ENCODE measurements at places on chromosomes 1 and 21. TPM values are rescaled to one million over a fixed set of nuclear protein-coding genes. Genes with fewer than 3 reads are reported as not detected.

GJA5 gene
- total RNA-seq = 0.58 TPM

IFI6 gene
- 62.2 TPM for total RNA-seq

NPR1 gene
- total RNA-seq = 2.2 TPM

DR1 gene
- total RNA-seq = 47.3 TPM

CYP2J2 gene
- 1.5 TPM for total RNA-seq

APCS gene
- not detected for total RNA-seq

PGLYRP3 gene
- total RNA-seq = 0.87 TPM

VAMP4 gene
- 10.2 TPM for total RNA-seq

LENEP gene
- total RNA-seq = 0.52 TPM

CLCA4 gene
- 0.10 TPM for total RNA-seq

RAP1A gene
- total RNA-seq = 58.0 TPM

HSD3B1 gene
- 10.3 TPM for total RNA-seq

GRCh38 chr1:19682257-19682656 lies 17.6 kb downstream of the HTR6 start:
- peaks cover 6% of the 10 kb centered on the region for H3K27me3 ChIP-seq
- H3K27ac ChIP-seq = no peak overlapping the region
- no peak for DNase-seq
- H3K36me3 ChIP-seq = no peaks in the 10 kb centered on the region
- no peaks in the 10 kb centered on the region for H3K4me1 ChIP-seq

DNA sequence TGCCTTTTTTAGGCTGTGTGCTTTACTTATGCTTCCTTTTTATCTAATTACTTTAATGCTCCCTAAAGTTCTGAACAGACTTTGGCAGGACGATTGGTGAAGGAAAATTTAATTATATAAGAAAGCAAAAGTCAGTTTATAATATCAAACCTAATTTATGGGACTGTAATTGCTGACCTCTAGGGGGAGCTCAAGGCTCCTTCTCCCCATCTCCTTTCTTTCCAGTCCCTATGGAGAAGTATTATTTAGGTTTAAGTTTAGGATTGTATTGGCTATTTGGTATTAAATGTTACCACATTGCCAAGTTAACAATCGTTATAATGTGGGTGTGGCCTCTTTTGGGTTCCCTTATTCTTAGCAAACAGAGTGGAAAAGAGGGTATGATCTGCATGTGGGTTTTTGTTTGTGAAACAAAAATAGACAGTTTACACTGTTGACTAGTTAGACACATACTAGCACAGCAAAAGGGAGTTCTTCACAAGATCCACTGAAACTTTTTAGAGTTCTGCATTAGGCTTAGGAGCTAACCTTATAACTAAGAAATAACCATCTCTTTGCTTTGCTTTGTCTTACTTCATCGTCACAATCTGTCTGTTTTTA lies 48.2 kb upstream of the TNFSF4 start:
- H3K36me3 ChIP-seq = peaks cover 6% of the 10 kb centered on the region
- no peaks in the 10 kb centered on the region for H3K4me1 ChIP-seq
- no peak for DNase-seq
- no peak overlapping the region for H3K4me3 ChIP-seq
- H3K27me3 ChIP-seq = no peaks in the 10 kb centered on the region
- no peak overlapping the region for H3K27ac ChIP-seq

DNA sequence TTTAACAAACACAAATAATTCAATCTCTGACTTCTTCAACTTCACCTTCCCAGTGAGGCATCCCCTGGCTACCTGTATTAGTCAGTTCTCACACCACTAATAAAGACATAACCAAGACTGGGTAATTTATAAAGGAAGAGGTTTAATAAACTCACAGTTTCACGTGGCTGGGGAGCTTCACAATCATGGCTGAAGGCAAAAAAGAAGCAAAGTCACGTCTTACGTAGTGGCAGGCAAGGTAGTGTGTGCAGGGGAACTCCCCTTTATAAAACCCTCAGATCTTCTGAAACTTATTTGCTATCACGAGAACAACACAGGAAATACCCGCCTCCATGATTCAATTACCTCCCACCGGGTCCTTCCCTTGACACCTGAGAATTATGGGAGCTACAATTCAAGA lies 478.5 kb downstream of the ADGRL2 start:
- H3K27ac ChIP-seq = no peak overlapping the region
- no peaks in the 10 kb centered on the region for H3K4me1 ChIP-seq
- H3K4me3 ChIP-seq = no peak overlapping the region
- no peak for DNase-seq
- no peaks in the 10 kb centered on the region for H3K36me3 ChIP-seq

- no peaks in the 10 kb centered on the region for H3K27me3 ChIP-seq
- no peak overlapping the region for H3K27ac ChIP-seq
- no peak for DNase-seq
- H3K4me3 ChIP-seq = no peak overlapping the region
- H3K4me1 ChIP-seq = no peaks in the 10 kb centered on the region
- peaks cover 57% of the 10 kb centered on the region for H3K36me3 ChIP-seq
Measured at GRCh38 chr1:231266811-231267322, 25.9 kb downstream of the GNPAT start.

DNA sequence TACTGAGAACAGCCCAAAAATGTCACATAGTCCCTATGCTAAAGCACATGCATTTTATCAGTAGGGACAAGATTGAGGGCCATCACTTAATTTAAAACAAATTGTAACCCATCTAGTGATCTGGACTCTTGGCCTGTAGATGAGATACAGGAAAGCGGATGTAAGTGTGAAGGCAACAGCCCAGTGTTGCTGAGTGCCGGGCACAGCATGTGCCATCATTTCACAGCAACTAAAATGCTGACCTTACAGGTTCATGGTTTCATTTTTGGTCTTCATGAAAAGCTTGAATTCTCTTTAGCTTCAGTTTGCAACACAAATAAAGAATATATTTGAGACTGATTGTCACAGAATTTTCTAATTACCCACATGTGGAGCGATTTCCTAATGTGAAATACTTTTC lies 5.8 kb downstream of the COG2 start:
- no peak for DNase-seq
- H3K36me3 ChIP-seq = peaks cover 18% of the 10 kb centered on the region
- H3K4me3 ChIP-seq = no peak overlapping the region

GRCh38 chr1:241470361-241470760 lies 49.2 kb downstream of the FH start:
- no peaks in the 10 kb centered on the region for H3K36me3 ChIP-seq
- H3K27me3 ChIP-seq = peaks cover 3% of the 10 kb centered on the region
- no peak overlapping the region for H3K27ac ChIP-seq
- no peaks in the 10 kb centered on the region for H3K4me1 ChIP-seq
- no peak overlapping the region for H3K4me3 ChIP-seq
- no peak for DNase-seq

- peaks cover 10% of the 10 kb centered on the region for H3K4me1 ChIP-seq
- DNase-seq = peak; percentile 66
- peaks cover 6% of the 10 kb centered on the region for H3K27me3 ChIP-seq
- no peaks in the 10 kb centered on the region for H3K36me3 ChIP-seq
Measured at GRCh38 chr21:45258466-45258865, 29.2 kb downstream of the POFUT2 start.

DNA sequence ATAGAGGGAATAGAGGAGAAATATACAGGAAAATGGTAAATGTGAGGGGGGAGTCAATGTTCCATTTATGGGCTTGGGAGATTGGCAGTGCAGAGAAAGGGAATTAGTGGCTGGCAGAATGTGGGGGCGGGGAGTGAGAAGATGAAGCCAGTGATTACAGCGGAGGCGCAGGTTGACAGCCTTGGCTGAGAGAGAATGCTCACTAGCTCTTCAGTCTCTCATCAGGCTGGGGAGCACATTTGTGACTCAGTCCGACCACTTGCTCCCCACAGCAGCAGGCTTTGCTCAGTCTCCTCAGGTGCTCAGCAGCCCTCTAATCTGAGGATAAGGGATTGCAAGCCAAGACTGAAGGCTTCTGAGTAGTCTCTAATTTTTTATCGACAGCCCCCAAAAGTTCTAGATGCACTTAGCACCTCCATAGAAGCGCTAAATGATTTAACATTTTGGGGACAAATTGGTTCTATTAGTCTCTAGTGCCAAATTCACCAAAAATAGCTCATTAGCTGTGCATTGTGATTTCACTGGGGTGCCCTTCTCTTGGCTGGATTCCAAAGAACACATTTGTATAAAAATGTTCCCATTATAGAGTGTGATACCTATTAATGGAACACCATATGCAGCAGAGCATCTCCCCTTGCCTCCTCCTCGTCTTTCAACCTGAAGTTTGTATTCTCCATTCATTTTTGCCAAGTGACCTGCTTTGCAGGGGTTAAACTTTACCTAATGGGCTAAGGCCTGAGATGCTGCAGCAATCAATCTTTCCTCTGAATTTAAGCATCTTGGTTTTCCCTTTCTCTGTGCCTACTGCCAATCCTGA lies 191.8 kb downstream of the ZNF326 start:
- no peak overlapping the region for H3K4me3 ChIP-seq
- no peaks in the 10 kb centered on the region for H3K4me1 ChIP-seq
- peaks cover 17% of the 10 kb centered on the region for H3K27me3 ChIP-seq

GRCh38 chr1:170309389-170310013 lies 163.7 kb downstream of the NTMT2 start:
- DNase-seq = no peak
- no peaks in the 10 kb centered on the region for H3K27me3 ChIP-seq
- H3K36me3 ChIP-seq = no peaks in the 10 kb centered on the region
- H3K4me1 ChIP-seq = peaks cover 44% of the 10 kb centered on the region

DNA sequence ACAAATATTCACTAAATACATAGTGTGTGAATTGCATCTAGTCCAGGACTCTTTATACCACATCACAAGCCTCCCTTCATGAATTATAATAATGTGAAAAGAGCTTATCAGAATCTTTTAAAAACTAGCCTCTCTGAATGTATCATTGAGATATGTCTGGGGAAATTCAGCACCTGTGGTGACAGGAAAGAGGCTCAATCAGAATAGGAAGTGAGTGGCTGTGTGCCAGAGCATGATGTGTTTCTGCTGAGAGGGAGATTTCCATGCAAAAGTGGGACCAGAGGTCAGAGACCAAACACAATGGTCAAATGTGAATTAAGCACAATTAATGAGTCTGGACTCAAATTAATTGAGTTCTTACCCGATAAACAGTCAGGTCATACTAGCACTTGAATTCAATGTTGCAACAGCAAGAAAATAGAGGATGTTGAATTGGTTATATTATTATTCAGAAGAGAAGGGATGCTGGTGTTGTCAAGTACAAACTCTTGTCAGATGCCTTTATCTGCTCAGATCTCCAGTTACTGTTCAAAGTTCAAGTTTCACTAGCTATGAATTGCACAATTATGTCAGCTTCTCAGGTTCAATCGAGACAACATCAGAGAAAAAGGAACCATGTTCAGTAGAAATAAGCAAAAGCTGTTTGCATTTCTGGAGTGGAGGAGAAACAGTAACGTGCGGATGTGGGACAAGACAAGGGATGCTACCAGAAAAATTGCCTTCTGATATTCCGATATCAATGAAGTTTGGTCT lies 226.2 kb downstream of the ZNF326 start:
- no peak overlapping the region for H3K4me3 ChIP-seq
- H3K27ac ChIP-seq = no peak overlapping the region
- DNase-seq = no peak
- peaks cover 4% of the 10 kb centered on the region for H3K4me1 ChIP-seq
- H3K36me3 ChIP-seq = peaks cover 4% of the 10 kb centered on the region

GRCh38 chr1:51347398-51348146 lies 17.2 kb upstream of the TTC39A start:
- no peaks in the 10 kb centered on the region for H3K36me3 ChIP-seq
- H3K27me3 ChIP-seq = peaks cover 42% of the 10 kb centered on the region
- H3K4me3 ChIP-seq = no peak overlapping the region
- H3K27ac ChIP-seq = no peak overlapping the region
- H3K4me1 ChIP-seq = peaks cover 5% of the 10 kb centered on the region

DNA sequence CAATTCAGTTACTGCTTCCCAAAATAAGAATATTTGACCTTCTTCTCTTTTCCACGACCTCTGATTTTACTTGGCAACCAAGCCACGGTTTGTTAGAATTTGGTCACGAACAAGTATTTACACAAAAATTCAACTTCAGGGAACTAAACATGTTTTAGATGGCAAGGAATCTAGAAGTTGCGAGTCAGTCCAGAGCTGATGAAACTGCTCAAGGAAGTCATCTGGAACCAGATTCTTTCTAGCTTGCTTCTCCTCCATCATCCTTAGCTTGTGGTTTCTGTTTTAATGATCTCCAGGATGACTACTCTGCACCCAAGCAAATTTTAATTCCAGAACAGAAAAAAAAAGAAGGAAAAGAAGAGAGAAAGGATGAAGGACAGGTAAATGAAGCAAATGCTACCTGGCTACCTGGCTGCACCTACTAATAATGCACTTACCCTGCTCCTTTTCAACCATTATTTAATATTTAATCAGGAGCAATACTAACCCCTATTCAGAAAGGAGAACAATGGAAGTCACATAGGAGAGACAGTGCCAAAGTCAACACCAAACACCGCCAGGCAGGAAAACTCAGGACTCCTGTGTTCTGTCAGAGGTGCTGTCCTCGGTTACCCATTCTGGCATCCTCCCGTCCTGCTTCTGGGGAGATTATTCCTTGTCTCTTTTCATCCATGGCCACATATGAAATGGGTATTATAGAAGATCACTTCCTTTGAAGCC lies 54.2 kb upstream of the RGS7 start:
- peaks cover 4% of the 10 kb centered on the region for H3K27me3 ChIP-seq
- H3K36me3 ChIP-seq = no peaks in the 10 kb centered on the region
- no peak overlapping the region for H3K4me3 ChIP-seq
- H3K4me1 ChIP-seq = no peaks in the 10 kb centered on the region
- no peak for DNase-seq

- no peak for DNase-seq
- H3K27me3 ChIP-seq = no peaks in the 10 kb centered on the region
- H3K4me1 ChIP-seq = peaks cover 17% of the 10 kb centered on the region
- no peaks in the 10 kb centered on the region for H3K36me3 ChIP-seq
- H3K4me3 ChIP-seq = no peak overlapping the region
- H3K27ac ChIP-seq = no peak overlapping the region
Measured at GRCh38 chr1:24767351-24767750, 22.1 kb downstream of the CLIC4 start.

GRCh38 chr1:114355240-114355639 lies 155.8 kb downstream of the TRIM33 start:
- H3K4me1 ChIP-seq = no peaks in the 10 kb centered on the region
- H3K36me3 ChIP-seq = no peaks in the 10 kb centered on the region
- peaks cover 12% of the 10 kb centered on the region for H3K27me3 ChIP-seq
- no peak overlapping the region for H3K27ac ChIP-seq
- DNase-seq = no peak
- H3K4me3 ChIP-seq = no peak overlapping the region

DNA sequence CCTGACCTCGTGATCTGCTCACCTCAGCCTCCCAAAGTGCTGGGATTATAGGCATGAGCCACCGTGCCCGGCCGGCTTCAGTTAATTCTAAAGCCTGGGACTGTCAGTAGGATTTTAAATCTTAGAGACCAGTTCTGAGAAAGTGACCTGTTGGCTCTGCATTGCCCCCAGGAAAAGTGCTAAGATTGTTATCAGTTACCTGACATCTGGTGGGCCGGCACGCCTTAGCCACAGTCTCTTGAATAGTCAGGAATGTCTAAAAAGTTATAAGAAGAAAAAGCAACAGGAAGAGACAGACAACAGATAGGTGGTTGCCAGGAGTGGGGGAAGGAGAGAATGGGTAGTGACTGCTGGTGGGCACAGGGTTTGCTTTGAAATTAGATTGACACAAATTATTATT lies 35.1 kb downstream of the RABGAP1L start:
- H3K27ac ChIP-seq = no peak overlapping the region
- no peak overlapping the region for H3K4me3 ChIP-seq
- H3K36me3 ChIP-seq = no peaks in the 10 kb centered on the region
- no peak for DNase-seq
- peaks cover 5% of the 10 kb centered on the region for H3K4me1 ChIP-seq
- no peaks in the 10 kb centered on the region for H3K27me3 ChIP-seq

Measured in type B pancreatic cell (in vitro differentiated cells).